ENCODE measurements at places on chromosomes 5 and 9.

GRCh38 chr9:20562051-20562450, 60.2 kb downstream of the MLLT3 start:
- DNase-seq, result no peak

DNA sequence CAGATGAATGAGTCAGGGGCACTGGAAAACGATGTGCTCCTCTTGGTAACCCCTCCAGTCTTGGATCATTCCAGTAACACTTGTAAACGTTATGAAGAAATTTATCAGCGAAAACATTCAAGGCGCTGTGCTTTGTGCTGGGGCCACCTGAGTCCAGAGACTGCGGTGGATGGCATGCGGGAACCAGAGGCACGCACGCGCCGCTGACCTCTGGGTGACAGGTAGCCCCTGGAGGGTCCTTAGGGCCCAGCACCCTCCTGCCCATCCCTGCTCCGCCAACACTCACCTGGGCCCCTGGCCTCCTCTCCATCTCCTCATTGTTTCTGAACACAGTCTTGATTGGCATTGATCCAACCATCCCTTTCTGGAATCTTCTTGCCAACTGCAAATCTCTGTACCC, 86.9 kb downstream of the DAP start:
- no peak for DNase-seq

GRCh38 chr5:138149530-138149929, 10.3 kb upstream of the NME5 start:
- no peak for DNase-seq

- no peak for DNase-seq
Measured at GRCh38 chr9:114282507-114282906, 40.4 kb upstream of the ORM1 start.

DNA sequence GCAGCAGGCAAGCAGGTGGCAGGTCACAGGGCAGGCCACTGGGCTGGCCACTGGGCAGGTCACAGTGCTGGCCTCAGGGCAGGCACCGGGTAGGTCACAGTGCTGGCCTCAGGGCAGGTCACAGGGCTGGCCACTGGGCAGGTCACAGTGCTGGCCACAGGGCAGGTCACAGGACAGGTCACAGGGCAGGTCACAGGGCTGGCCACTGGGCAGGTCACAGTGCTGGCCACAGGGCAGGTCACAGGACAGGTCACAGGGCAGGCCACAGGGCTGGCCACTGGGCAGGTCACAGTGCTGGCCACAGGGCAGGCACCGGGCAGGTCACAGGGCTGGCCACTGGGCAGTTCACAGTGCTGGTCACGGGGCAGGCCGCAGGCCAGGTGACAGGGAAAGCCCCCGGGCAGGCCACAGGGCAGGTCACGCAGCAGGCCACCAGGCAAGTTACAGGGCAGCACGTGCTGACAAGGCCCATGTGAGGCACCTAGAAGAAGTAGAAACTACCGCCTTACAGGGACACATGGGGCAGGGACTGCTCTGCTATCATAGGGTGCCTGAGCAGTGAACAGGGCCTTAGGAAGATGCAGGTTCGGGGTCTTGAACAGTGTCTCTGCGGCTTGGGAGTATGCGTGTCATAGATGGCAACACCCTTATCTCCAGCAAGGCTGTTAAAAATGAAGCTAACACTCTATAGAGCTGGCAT, 18.6 kb upstream of the MED10 start:
- no peak for DNase-seq

GRCh38 chr9:127033789-127034188, 88.6 kb downstream of the ANGPTL2 start:
- no peak for DNase-seq

GRCh38 chr9:86822006-86822801, 125.1 kb downstream of the GAS1 start:
- no peak for DNase-seq

DNA sequence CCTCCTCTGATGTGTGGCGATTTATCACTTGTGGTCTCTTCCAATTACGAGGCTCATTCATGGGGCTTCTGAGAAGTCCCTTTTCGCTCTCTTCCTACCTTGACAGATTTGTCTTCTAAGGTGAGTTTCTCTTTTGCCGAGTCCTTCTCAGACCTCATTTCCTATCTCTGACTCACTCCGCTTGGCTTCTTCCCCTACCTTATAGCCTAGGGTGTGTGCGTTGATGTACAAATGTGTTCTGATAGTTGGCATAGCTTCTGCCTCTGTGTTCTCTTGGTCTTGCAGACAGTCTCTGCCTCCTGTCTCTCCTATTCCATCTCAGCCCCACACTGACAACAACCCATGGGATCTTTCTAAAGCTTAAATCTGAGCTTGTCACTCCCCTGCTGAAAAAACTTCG, 56.9 kb upstream of the SHB start:
- no peak for DNase-seq

Measured in T-helper 9 cell (primary cell).